ENCODE measurements at places on chromosomes 13 and 19. TPM values are rescaled to one million over a fixed set of nuclear protein-coding genes. Genes with fewer than 3 reads are reported as not detected.

DNA sequence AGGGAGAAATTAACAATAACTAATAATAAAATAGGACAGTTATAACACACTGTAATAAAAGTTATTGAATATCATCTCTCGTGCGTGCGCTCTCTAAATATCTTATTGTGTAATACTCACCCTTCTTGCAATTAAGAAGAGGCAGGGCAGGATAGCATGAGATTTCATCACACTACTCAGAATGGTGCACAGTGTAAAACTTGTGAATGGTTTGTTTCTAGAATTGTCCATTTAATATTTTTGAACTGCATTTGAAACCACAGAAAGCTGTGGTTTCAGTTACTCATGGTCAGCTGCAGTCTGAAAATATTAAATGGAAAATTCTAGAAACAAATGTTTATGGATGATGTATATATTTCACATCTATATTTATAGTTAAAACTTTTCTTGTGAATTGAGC lies 161.1 kb downstream of the DCT start:
- DNase-seq = no peak
- H3K4me1 ChIP-seq = peaks cover 24% of the 10 kb centered on the region
- H3K36me3 ChIP-seq = no peaks in the 10 kb centered on the region
- no peak overlapping the region for H3K27ac ChIP-seq

- H3K27me3 ChIP-seq = no peaks in the 10 kb centered on the region
- H3K4me3 ChIP-seq = no peak overlapping the region
- DNase-seq = peak; percentile 49
- no peak overlapping the region for H3K27ac ChIP-seq
- no peaks in the 10 kb centered on the region for H3K36me3 ChIP-seq
Observed at GRCh38 chr19:18433015-18433691, 4.8 kb downstream of the ISYNA1 start.

DNA sequence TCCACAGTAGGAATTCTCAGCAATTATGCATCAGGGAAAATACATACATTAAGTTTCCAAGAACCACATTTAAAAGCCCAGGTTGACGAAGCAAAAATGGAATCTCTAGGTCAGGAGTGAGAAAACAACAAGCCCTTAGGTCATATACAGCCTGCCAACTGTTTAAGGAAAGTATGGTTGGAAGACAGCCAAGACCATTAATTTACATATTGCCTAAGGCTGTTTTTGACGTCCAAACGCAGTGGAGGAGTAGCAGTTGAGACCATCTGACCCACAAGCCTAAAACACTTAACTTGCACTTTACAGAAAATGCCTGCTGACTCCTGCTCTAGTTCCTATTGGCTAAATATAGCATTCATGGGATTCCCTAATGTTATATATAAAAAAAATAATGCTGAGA lies 299.0 kb downstream of the ITGBL1 start:
- no peak for DNase-seq
- no peaks in the 10 kb centered on the region for H3K4me1 ChIP-seq
- H3K4me3 ChIP-seq = no peak overlapping the region

TNFSF13B gene
- 5.4 TPM for total RNA-seq

AXL gene
- not detected for total RNA-seq

ZNF134 gene
- 17.4 TPM for total RNA-seq

KCNRG gene
- 0.47 TPM for total RNA-seq

CAPNS1 gene
- 262 TPM for total RNA-seq

DNA sequence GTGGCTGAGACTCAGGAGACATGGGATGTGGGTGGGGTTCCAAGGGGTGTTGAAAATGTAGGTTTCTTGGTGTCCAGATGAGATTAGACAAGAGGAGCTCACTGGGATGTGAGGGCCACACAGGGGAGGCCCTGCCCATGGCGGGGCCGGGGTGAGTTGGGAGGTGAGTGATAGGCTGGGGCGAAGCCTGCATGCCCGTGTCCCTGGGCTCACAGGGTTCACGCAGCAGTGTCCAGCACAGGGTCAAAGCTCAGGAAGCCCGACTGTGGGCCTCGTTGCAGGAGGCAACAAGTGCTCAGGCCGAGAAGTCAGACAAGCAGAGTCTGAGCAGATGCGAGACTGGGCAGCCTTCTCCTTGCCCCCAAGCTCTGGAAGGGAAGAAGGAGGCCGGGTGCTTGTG lies 27.2 kb downstream of the CCDC8 start:
- H3K27me3 ChIP-seq = no peaks in the 10 kb centered on the region
- H3K36me3 ChIP-seq = peaks cover 52% of the 10 kb centered on the region
- H3K4me1 ChIP-seq = no peaks in the 10 kb centered on the region
- H3K4me3 ChIP-seq = no peak overlapping the region
- H3K27ac ChIP-seq = no peak overlapping the region

DNA sequence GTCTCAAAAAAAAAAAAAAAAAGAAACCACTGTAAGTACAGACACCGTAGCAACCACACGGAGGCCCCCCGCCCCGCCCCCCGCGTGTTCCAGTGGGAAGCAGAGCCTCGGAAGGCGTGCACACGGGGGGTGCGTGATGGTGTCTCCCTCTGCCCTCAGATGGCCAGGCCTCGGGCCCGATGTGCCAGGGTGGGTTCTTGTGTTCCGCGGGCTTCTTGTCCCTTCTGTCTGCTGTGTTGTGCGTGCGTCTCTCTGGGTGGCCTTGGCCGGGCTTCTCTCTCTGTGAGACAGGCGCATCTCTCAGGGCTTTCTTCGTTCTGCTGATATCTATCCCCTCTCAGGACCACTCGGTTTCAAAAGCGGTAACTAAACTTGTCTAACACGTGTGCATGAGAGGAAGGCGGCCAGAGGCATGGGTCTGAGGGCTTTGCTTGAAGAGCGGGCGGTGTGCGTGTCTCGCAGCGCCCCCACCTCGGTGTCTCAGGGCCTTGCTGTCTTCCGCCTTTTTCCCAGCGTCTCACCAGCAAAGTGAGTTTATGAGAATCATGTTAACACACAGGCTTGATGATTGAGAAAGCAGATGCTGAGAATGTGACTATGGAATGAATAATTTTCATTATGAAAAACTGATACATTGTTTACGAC lies 12.6 kb downstream of the ATP11A start:
- no peak overlapping the region for H3K4me3 ChIP-seq
- no peak overlapping the region for H3K27ac ChIP-seq
- H3K27me3 ChIP-seq = no peaks in the 10 kb centered on the region
- no peaks in the 10 kb centered on the region for H3K36me3 ChIP-seq

- H3K36me3 ChIP-seq = peaks cover 79% of the 10 kb centered on the region
- no peak overlapping the region for H3K27ac ChIP-seq
- H3K4me3 ChIP-seq = no peak overlapping the region
- no peaks in the 10 kb centered on the region for H3K27me3 ChIP-seq
Observed at GRCh38 chr19:35019144-35019543, 11.1 kb upstream of the SCN1B start.

DNA sequence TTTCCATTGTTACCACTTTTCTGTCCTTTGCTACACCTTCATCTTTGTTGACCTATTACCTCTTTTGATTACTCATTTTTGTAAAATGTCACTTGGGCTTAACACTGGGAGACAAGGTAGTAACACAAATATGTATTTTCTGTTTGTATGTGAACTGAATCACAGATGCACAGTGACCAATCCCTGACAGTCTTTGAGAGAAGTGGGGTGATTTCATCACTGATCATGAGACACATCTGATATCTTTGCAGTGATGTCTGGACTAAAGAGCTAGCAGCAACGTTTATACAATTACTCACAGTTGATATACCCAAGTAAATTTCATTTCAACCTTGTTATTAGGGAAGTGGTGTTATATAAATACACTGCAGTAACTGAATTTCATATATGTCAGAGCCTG lies 1397.4 kb upstream of the SPRY2 start:
- no peaks in the 10 kb centered on the region for H3K4me1 ChIP-seq
- DNase-seq = no peak
- H3K27ac ChIP-seq = no peak overlapping the region

DNA sequence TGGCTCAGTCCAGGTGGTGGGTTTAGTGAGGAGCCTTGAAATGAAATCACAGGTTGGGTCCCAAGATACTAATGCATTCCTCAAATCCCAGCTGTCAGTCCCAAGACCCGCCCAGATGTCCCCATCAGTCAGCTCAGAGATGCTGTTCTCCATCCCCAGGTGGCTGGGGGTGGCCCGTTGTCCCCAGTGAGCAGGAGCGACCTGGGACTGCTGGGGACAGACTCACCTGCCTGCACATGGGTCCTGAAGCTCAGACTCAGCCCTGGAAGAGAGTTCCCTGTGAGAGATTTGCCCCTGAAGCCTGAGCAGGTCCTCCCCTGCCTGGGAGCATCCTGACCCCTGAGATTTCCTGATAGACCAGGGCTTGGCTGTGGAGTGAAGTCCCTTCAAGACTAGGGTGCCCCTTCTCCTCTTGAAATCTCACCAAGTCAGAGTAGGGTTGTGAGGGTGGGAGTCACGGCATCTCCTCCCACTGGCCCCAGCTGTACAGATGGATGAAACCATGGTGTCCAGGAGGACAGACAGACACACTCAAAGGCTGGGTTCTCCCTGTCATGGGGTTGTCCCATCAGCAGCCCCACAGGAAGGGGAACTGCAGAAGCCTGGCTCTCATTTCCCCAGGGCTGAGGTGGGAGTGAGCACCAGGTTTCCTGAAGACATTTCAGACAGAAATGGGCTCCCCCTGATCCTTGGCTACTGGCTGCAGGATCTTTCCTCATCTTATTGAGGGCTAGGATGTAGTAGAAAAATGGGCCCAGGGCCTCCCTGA lies 14.4 kb downstream of the LILRA5 start:
- H3K36me3 ChIP-seq = no peaks in the 10 kb centered on the region
- peaks cover 3% of the 10 kb centered on the region for H3K27me3 ChIP-seq
- H3K4me3 ChIP-seq = no peak overlapping the region
- H3K27ac ChIP-seq = no peak overlapping the region
- no peak for DNase-seq
- H3K4me1 ChIP-seq = no peaks in the 10 kb centered on the region

CYP4F11 gene
- total RNA-seq = not detected

GFY gene
- not detected for total RNA-seq

GRCh38 chr13:22169473-22169872 lies 498.6 kb downstream of the FGF9 start:
- no peak for DNase-seq
- H3K4me3 ChIP-seq = no peak overlapping the region
- no peak overlapping the region for H3K27ac ChIP-seq
- H3K27me3 ChIP-seq = peaks cover 2% of the 10 kb centered on the region

FARP1 gene
- 0.79 TPM for total RNA-seq

- H3K4me3 ChIP-seq = no peak overlapping the region
- H3K4me1 ChIP-seq = no peaks in the 10 kb centered on the region
- no peaks in the 10 kb centered on the region for H3K36me3 ChIP-seq
- DNase-seq = no peak
- no peak overlapping the region for H3K27ac ChIP-seq
Observed at GRCh38 chr13:66036636-66037035, 1193.5 kb downstream of the PCDH9 start.

- no peaks in the 10 kb centered on the region for H3K36me3 ChIP-seq
- no peak overlapping the region for H3K27ac ChIP-seq
- no peak overlapping the region for H3K4me3 ChIP-seq
- no peaks in the 10 kb centered on the region for H3K4me1 ChIP-seq
- no peak for DNase-seq
- no peaks in the 10 kb centered on the region for H3K27me3 ChIP-seq
Observed at GRCh38 chr13:107881362-107881761, 334.0 kb downstream of the LIG4 start.

DNA sequence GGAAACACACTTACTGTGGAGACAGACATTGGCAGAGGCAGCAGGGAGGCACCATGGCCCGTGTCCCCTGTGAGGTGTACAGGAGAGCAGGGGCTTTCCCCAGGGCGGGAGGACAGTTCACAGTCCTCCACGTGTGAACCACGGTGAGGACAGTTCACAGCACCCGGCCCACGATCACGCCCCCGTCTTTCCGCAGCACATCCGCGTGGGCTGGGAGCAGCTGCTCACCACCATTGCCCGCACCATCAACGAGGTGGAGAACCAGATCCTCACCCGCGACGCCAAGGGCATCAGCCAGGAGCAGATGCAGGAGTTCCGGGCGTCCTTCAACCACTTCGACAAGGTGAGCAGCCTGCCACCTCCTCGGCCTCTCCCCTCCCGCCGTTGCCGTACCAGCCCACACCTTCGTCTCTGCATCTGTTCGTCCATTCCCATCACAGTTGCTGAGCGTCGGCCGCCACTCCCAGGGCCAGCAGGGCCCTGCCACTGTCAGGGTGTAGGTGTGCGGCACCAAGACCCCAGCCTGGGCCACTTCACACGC lies 17.4 kb downstream of the CAPN12 start:
- no peak overlapping the region for H3K27ac ChIP-seq
- no peaks in the 10 kb centered on the region for H3K27me3 ChIP-seq
- DNase-seq = no peak

- H3K36me3 ChIP-seq = no peaks in the 10 kb centered on the region
- no peaks in the 10 kb centered on the region for H3K4me1 ChIP-seq
- H3K27ac ChIP-seq = no peak overlapping the region
- peak; percentile 5 for DNase-seq
- no peak overlapping the region for H3K4me3 ChIP-seq
- H3K27me3 ChIP-seq = peaks cover 2% of the 10 kb centered on the region
Observed at GRCh38 chr13:109874484-109875454, 88.4 kb upstream of the IRS2 start.

GRCh38 chr13:93397619-93398018 lies 171.0 kb downstream of the GPC6 start:
- no peak overlapping the region for H3K4me3 ChIP-seq
- H3K36me3 ChIP-seq = no peaks in the 10 kb centered on the region
- DNase-seq = no peak
- no peaks in the 10 kb centered on the region for H3K4me1 ChIP-seq
- no peak overlapping the region for H3K27ac ChIP-seq

GRCh38 chr19:55590109-55590508 lies 9.2 kb downstream of the FIZ1 start:
- H3K27me3 ChIP-seq = no peaks in the 10 kb centered on the region
- H3K36me3 ChIP-seq = peaks cover 2% of the 10 kb centered on the region
- no peak overlapping the region for H3K4me3 ChIP-seq
- DNase-seq = no peak

DNA sequence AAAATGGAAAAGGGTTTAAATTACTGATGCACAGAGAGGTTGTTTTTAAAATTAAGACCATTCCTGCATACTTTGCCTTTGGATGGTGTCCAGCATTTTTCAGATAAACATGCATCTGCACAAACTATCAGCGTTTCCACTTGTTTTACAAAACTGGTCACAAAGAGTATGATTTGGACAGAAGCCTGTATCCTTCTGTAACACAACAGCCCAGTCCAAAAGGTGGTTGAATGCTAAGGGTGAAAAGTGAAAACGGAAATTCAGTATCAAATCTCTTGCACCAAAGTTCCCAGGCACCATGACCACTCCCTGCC lies 21.7 kb upstream of the DOCK9 start:
- no peak for DNase-seq
- H3K27me3 ChIP-seq = no peaks in the 10 kb centered on the region
- no peaks in the 10 kb centered on the region for H3K36me3 ChIP-seq
- peaks cover 38% of the 10 kb centered on the region for H3K4me1 ChIP-seq

PRTN3 gene
- not detected for total RNA-seq

CRX gene
- total RNA-seq = not detected

DNA sequence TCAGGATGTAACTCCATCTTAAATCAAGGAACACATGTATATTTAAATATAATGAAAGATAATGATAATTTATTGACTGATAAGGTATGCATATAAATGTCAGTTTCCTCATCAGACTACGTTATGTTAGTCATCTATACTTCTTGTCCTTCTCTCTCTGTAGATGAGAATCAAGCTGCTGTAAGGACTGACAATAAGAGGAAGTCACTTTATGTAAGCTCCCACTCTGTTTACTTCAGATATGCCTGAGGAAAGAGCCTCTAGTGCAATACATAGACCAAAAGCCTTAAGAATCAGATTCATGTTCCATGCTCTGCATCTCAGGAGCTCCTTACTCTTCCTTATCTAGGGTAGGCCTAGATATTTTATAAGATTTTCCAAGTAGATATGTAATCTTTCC lies 9.6 kb upstream of the SLITRK6 start:
- H3K36me3 ChIP-seq = no peaks in the 10 kb centered on the region
- H3K27me3 ChIP-seq = no peaks in the 10 kb centered on the region
- H3K4me1 ChIP-seq = no peaks in the 10 kb centered on the region
- no peak for DNase-seq
